ENCODE measurements at places on chromosomes 1 and 21. TPM values are rescaled to one million over a fixed set of nuclear protein-coding genes. Genes with fewer than 3 reads are reported as not detected.
A peak's percentile ranks its signal among the peaks of the same experiment; 100 is the strongest.

- DNase-seq: no peak
These were observed 16.3 kb downstream of the ZFYVE9 start for GRCh38 chr1:52158218-52158617.

DNA sequence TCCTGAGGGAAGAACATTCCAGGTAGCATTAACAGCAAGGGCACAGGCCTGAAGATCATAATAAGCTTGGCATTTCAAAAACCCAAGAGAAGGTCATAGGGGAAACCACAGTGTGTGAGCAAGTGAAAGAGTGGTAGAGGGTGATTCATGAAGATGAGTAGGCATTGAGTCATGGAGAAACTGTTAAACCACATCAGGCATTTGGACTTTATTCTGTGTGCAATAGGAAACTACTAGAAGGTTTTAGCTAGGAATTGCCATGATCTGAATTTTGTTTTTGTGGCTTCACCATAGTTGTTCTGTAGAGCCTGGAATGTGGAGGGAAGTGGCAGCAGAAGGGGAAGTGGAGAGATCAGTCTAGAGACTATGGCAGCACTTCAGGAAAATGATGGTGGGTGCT, 359.0 kb upstream of the PTBP2 start:
- peak; percentile 8 for DNase-seq

GRCh38 chr1:172698224-172698623, 39.3 kb downstream of the FASLG start:
- no peak for DNase-seq

DNA sequence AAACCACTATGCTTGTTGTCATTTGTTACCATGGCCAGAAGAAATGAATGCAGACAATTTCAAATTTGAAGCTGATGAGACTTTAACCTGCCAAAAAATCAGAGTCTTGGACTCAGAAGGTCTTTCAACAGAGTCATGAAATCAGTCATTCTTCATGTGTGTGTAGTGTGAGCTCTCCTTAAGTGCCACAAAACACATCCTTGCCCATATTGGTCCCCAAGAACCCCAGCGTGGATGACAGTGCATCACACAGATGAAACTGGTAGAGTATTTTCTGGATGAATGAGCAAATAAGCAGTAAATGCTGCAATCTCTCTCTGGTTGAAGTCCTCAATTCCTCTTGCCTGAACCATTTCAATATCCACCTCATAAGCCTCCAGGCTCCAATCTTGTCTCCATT, 28.7 kb upstream of the ETS2 start:
- no peak for DNase-seq

GRCh38 chr1:215394084-215394991, 172.8 kb upstream of the KCTD3 start:
- no peak for DNase-seq

- no peak for DNase-seq
These were observed at the start of gene FAM167B for GRCh38 chr1:32246888-32247273. Gene FAM167B (plus strand): TSS chr1:32247222. CDS start chr1:32247422, 200 bp downstream.

GRCh38 chr1:44801491-44802305, 1.5 kb downstream of the PLK3 start:
- no peak for DNase-seq

- no peak for DNase-seq
These were observed 20.6 kb downstream of the GPR3 start for GRCh38 chr1:27413004-27413403.

- DNase-seq: peak; percentile 53
These were observed 918 bp downstream of the MIB2 start for GRCh38 chr1:1616045-1616790.

- peak; percentile 37 for DNase-seq
These were observed 32.0 kb downstream of the PTAFR start for GRCh38 chr1:28144203-28145135.

- DNase-seq: no peak
These were observed 54.4 kb downstream of the SNRPE start for GRCh38 chr1:203915811-203916210.

DNA sequence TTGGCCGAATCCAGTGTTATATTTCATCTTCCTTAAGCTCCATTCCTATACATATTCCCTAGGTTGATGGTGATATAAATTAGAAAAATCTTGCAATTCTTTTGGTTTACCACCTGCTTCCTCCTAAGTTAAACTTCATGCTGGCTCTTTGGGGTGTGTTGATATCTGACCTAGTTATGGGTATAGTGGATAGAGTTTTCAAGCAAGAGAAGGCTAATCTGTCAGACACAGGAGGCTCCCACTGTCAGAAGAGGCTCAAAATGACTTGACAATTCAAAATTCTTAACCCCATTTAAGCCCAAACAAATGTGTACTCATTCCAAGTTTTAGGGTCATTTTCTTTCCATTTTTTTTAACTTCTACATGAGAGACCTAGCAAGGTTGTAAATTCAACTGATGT, 8.5 kb upstream of the SLC35D1 start:
- DNase-seq: no peak

DNA sequence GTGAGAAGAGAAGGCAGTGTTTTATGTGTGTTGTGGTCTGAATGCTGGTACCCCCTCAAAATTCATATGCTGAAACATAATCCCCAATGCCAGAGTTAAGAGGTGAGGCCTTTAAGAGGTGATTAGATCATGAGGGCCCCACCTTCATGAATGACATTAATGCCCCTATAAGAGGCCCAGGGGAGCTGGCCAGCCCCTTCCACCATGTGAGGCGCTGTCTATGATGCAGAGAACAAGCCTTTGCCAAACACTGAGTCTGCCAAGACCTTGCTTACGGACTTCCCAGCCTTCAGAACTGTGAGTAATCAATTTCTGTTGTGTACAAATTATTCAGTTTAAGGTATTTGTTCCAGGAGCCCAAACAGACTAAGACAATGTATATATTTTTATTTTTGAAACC, 20.2 kb downstream of the CAPZB start:
- no peak for DNase-seq

NUP210L gene
- not detected for total RNA-seq

OR2M3 gene
- total RNA-seq: not detected

FCGR3A gene
- not detected for total RNA-seq

ACP6 gene
- total RNA-seq: 11.2 TPM

KDF1 gene
- total RNA-seq: 0.60 TPM

PADI2 gene
- total RNA-seq: not detected

Data from activated naive CD8-positive, alpha-beta T cell treated with anti-CD3 and anti-CD28 coated beads for 36 hours (primary cell).